ENCODE measurements at places on chromosomes 1 and 21. TPM values are rescaled to one million over a fixed set of nuclear protein-coding genes. Genes with fewer than 3 reads are reported as not detected.

Gene GBP6
- not detected for total RNA-seq

Gene PLA2G5
- 0.36 TPM for total RNA-seq

Gene KCNA3
- total RNA-seq, result under 0.01 TPM

Gene ATP1A4
- not detected for total RNA-seq

Gene SDC3
- 26.8 TPM for total RNA-seq

Gene ACTA1
- total RNA-seq, result not detected

Gene C1QB
- total RNA-seq, result not detected

Gene MYBPH
- 0.08 TPM for total RNA-seq

Gene LCE1C
- not detected for total RNA-seq

Gene LHX4
- total RNA-seq, result 0.16 TPM

Gene TPTE
- not detected for total RNA-seq

Gene SHC1
- 167 TPM for total RNA-seq

Gene ATXN7L2
- 1.6 TPM for total RNA-seq

Gene GCSAML
- total RNA-seq, result not detected

Gene CHD1L
- total RNA-seq, result 16.9 TPM

Gene KCNH1
- not detected for total RNA-seq

Gene OR2G6
- total RNA-seq, result not detected

Gene KIF26B
- 20.9 TPM for total RNA-seq

Gene TRIM67
- not detected for total RNA-seq

Gene HNRNPR
- 83.4 TPM for total RNA-seq

Data from fibroblast of the aortic adventitia (primary cell).